Stimulated activated CD8-positive, alpha-beta memory T cell treated with anti-CD3 and anti-CD28 coated beads, Interleukin-7, amount 100 ng/mL, for 1 hour (primary cell): ENCODE measurements at places on chromosomes 11 and 22.
A peak's percentile ranks its signal among the peaks of the same experiment; 100 is the strongest.

GRCh38 chr11:6782720-6783119, at the start of gene OR2AG1:
Gene OR2AG1 (plus strand): TSS chr11:6783020. CDS start chr11:6785038, 2,018 bp downstream.
- no peak for DNase-seq

DNA sequence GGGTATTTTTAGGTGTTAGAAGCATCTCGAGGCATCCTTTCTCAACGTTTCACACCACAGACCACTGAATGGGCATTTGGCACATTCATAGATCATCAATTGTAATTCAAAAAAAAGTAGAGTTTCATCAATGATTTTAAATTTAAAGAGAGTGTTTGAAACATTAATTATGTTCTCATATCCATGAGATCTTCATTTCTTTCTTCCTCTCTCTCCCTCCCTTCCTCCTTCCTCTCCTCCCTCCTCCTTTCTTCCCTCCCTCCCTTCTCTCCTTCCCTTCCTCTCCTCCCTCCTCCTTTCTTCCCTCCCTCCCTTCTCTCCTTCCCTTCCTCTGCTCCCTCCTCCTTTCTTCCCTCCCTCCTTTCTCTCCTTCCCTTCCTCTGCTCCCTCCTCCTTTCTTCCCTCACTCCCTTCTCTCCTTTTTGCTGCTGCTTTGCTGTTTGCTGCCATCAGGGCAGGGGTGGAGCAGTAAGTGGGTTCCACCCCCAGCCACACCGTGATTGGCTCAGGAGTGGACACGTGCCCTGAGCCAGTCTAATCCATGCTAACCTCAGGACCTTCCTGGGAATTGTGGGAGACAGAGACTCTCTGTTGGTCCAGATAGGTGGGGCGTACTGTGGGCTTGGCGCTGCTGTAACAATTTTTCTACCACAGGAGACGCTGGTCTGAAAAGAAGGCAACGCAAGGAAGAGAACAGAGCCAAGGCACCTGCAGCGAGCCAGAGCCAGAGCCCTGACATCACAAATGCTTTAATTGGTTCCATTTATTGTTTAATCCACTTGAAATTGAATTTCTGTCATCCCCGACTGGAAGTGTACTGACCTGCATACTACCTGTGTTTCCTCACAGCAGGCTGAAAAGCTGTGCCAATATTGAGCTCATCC, 33.7 kb upstream of the APOBEC3A start:
- DNase-seq: no peak

GRCh38 chr11:123559523-123559955, 94.9 kb downstream of the SCN3B start:
- no peak for DNase-seq

- DNase-seq: no peak
Measured at GRCh38 chr11:75471176-75471973, 38.4 kb upstream of the KLHL35 start.

- DNase-seq: no peak
Measured at GRCh38 chr11:2116680-2117079, 22.5 kb downstream of the IGF2 start.

GRCh38 chr11:122754553-122755322, 83.6 kb upstream of the CRTAM start:
- no peak for DNase-seq

- DNase-seq: no peak
Measured at GRCh38 chr11:2448661-2449547, 4.1 kb downstream of the KCNQ1 start.

GRCh38 chr11:119178166-119178680, 7.1 kb upstream of the NHERF4 start:
- no peak for DNase-seq

DNA sequence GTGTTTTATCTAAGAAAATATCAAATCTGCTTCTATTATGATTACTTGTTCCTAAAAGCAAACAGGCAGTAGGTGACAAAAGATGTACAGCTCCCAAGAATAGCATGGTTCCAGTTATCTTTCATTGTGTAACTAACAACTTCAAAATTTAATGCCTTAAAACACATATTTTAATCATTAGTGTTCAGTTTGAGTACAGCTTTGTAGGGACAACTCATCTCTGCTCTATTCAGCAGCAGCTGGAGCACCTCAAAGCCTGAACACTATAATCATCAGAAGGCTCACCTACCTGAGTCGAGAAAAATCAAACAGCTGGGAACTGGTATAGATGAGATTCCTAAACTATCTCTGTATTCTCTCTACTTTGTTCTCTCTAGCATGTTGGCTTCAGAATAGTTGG, 24.3 kb upstream of the OR5B12 start:
- DNase-seq: no peak

DNA sequence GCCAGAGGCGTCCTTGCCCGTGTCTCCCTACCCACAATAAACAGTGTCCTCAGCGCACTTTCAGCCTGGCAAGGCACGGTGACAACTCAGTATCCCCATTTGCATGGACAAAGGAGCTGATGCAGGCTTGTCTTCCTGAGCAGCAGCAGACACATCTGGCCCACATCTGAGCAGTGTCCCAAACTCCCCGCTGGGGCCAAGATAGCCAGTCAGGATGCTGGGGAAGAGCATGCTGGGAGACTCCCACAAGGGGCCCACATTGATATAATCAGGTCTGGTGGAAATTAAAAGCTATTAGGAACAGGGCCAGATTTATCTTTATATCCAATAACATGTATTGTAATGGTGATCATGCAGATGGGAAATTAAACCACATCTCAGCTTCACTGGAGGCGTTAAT, 24.7 kb downstream of the DSCAML1 start:
- DNase-seq: no peak

DNA sequence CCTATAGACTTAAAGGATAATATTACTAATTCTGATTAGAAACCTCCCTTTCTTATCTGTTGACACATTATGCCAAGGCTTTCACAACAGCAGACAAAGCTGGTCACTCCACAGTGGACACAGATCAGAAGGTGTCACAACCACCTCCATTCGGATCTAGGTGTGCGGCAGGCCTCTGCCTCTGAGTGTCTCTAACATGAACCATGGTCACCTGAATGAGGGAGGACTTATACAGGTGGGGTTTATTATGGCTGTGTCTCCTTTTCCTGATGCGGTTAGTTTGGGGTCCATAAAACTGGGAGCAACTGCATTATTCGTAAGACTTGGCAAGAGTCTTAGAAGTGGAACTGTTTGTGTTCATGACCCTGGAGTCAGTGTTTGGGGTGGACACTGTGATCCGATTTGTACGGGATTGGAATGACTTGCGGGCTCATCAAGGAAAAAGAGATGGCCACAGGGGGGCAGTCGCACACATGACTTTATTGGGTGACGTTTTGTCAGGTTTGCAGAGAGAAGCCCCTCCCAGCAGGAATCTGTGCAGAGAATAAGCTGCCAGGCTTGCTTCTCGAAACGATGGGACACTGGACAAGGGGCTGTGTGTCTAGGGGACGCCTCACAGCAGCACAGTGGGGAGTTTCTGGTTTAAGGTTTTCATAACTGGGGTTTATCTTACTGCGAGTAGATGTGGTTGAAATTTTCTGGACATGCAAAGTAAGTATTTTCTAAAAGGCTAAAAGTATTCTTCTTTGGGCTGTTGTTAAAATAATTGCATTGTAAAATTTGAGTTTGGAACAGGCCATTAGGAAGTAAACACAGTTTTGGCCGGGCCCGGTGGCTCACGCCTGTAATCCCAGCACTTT, 90.6 kb downstream of the GAB4 start:
- DNase-seq: peak; percentile 19

DNA sequence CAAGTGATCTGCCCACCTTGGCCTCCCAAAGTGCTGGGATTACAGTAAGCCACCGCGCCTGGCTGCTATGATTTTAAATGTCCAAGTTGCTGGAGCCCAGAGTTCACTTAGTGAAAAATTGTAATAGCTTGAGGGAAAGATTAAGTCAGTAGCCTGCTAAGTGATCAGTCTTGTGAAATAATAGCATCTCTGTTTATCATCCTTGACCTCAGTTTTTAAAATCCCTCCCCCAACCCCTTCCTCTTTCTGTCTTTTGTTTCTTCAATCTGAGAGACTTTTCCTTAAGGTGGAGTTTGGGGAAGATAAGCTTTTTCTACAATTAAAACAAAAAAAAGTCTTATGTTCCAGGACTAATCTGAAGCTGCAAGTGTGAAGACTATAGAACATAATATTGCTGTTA, 6.4 kb downstream of the HIPK3 start:
- no peak for DNase-seq
